ENCODE measurements at places on chromosomes 12 and 14. TPM values are rescaled to one million over a fixed set of nuclear protein-coding genes. Genes with fewer than 3 reads are reported as not detected.

Gene CLEC4C
- not detected for total RNA-seq

- H3K27me3 ChIP-seq: no peaks in the 10 kb centered on the region
- no peaks in the 10 kb centered on the region for H3K4me1 ChIP-seq
- no peaks in the 10 kb centered on the region for H3K36me3 ChIP-seq
- no peak overlapping the region for H3K27ac ChIP-seq
- DNase-seq: no peak
Observed at GRCh38 chr14:81281332-81281731, 60.6 kb upstream of the GTF2A1 start.

DNA sequence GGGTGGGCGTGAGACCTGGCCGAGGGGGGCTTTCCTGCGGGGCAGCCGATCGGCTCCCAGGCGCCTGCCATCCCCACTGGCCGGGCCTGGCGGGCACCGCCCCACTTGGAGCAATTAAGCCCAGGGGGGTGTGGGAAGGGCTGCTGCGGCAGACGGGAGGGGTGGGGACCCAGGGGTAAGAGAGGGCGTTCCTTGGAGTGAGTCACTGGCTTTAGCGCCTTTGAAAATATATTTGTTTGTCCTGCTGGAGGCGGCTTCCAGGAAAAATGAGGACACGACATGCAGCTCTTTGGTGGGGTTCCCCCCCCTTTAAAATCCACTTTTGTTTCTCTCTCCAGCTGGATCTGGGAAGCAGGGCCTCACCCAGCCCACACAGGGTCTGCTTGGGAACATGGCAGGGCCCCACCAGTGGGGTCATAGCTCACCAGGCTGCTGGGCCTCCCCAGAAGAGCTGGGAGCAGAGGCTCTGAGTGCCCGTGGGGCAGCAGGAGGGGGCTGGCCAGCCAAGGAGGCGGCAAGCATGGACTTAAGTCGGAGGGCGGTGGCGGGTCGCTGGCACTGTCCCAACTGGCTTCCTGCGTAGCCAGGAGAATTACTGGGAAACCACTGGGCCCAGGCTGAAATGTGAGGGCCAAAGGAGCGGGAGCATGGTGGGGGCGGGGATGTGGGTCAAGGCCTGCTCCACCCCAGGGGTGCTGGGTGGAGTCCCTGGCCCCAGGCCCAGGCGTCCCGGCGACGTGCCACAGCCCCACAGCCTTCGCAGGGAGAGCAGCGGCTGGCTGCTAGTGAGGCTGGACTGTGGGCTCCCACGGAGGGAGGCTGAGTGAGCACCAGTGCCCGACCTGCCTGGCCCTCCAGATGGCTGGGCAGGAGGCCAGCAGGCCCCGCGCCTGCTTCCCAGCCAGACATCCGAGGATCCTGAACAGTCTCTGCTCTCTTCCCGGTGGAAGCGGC lies 128.0 kb downstream of the RFLNA start:
- H3K4me3 ChIP-seq: no peak overlapping the region
- peaks cover 70% of the 10 kb centered on the region for H3K36me3 ChIP-seq
- H3K27me3 ChIP-seq: no peaks in the 10 kb centered on the region
- no peak overlapping the region for H3K27ac ChIP-seq
- H3K4me1 ChIP-seq: peaks cover 5% of the 10 kb centered on the region

GRCh38 chr12:72141381-72141780 lies 130.8 kb upstream of the TRHDE start:
- no peak overlapping the region for H3K4me3 ChIP-seq
- H3K4me1 ChIP-seq: no peaks in the 10 kb centered on the region
- H3K27ac ChIP-seq: no peak overlapping the region
- peaks cover 3% of the 10 kb centered on the region for H3K27me3 ChIP-seq
- no peaks in the 10 kb centered on the region for H3K36me3 ChIP-seq
- DNase-seq: no peak

GRCh38 chr12:120901818-120902217 lies 2.3 kb downstream of the SPPL3 start:
- H3K4me1 ChIP-seq: peaks cover 60% of the 10 kb centered on the region
- H3K4me3 ChIP-seq: peak overlapping the region; percentile 99
- no peak for DNase-seq
- H3K36me3 ChIP-seq: peaks cover 21% of the 10 kb centered on the region
- H3K27me3 ChIP-seq: no peaks in the 10 kb centered on the region

All from naive thymus-derived CD8-positive, alpha-beta T cell (primary cell).